ENCODE measurements at places on chromosomes 3 and 15.

GRCh38 chr3:154018100-154018696 is 103.0 kb upstream of the ARHGEF26 start:
- DNase-seq, result peak; percentile 15

- DNase-seq, result peak; percentile 5
Observed at GRCh38 chr3:69890691-69891090, 108.8 kb upstream of the SAMMSON start.

- peak; percentile 83 for DNase-seq
Observed at GRCh38 chr3:42071904-42072812, 19.0 kb upstream of the TRAK1 start.

DNA sequence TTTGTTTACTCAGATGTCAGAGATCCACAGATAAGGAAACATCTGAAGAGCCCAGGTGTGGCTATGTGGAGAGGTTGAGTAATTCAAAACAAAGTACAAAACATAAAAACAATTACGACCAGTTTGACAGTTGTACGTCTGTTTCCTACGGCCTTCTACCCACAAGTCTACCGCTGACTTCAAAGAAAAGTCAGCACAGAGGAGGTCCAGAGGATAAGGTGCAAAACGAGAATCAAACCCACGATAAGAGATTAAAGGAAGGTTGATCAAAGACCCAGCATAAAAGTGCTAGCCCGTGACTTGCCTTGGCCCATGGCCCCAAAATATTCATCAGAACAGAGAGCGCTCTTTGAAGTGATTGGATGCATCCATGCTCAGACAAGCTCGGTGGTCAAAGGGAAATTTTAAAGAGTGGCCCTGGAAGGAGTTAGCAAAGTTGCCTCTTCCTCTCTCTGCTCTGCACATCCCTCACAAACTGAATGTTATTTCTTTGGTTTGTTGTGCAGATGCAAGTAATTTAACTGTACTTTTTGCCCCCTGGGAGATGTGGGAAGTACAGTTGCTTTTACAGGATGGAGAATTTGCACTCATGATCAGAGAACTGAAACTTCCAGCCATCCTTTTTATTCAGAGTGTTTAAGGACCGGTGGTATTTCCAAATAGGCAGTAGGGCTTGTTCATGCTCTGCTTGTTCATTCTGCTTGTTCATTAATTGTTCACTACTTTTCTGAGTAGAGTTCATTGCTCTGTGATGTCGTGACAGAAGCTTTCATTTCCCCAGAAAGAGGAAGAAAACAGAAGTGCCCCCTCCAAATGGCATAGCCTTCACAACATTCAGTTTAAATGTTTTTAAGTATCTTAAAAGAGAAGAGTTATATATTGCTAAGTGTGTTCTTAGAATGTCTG is 31.1 kb downstream of the MME start:
- no peak for DNase-seq

GRCh38 chr15:85485956-85486567 is 105.7 kb downstream of the AKAP13 start:
- DNase-seq, result peak; percentile 73

DNA sequence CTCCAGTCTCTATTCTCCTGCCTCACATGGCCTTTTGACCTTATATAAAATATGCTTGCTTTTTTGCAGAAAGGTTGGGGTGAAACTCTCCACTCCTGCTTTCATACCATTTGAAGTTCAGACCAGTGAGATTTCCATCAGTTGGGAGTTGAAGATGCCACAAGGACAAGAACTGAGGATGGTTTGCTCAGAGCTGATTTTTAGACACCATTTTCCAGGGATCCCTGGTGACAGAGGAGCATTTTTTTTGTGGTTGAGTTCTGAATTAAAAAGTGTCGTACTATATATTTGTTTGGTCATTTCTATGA is 8.8 kb upstream of the TM4SF1 start:
- DNase-seq, result no peak

DNA sequence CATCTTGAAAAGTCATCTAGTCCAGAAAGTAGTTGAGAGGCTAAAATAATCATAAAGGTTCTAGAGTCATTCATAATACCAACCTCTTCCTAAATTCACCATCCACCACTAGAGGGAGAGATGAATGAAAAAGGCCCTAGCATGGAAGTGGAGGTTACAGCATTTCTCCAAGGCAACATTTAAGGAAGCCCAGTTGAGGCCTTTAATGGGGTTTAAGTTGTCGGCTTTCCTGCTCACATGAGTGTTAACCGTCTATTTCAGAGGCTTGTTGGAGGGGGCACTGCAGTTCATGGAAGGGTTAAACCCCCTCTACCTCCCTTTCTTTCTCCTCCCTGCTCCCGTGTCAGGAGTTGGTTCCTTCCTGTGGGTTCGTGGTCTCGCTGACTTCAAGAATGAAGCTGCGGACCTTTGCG is 3.8 kb upstream of the SLCO3A1 start:
- DNase-seq, result peak; percentile 59

- peak; percentile 97 for DNase-seq
Observed at GRCh38 chr15:82942691-82943090, 9.8 kb downstream of the HOMER2 start.

Measured in RWPE1 (cell line).